ENCODE measurements at places on chromosomes 7 and 10. TPM values are rescaled to one million over a fixed set of nuclear protein-coding genes. Genes with fewer than 3 reads are reported as not detected.

DNA sequence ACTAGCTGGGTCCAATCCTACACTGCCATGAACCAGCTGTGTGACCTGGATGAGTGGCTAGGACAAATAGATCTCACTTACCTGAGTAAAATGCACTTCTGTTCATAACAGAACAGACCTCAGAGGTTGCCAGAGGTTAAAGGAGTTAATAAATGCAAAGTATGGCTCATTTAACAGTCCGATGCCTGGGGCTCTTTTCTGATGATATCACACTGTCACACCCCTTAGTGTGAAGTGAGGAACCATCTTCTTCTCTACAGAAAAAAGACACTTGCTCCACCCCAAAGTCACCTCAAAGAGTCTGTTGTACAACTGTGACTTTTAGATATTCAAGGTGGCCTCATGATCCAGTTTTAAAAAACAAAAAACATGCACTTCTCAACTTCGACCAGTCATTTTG is 21.5 kb upstream of the TARP start:
- DNase-seq, result no peak

- DNase-seq, result no peak
These were observed 96.3 kb downstream of the CHN2 start for GRCh38 chr7:29290829-29291228.

GRCh38 chr7:41142904-41143473 is 559.9 kb downstream of the INHBA start:
- DNase-seq, result no peak

GNAI1 gene
- 2.6 TPM for total RNA-seq

DNA sequence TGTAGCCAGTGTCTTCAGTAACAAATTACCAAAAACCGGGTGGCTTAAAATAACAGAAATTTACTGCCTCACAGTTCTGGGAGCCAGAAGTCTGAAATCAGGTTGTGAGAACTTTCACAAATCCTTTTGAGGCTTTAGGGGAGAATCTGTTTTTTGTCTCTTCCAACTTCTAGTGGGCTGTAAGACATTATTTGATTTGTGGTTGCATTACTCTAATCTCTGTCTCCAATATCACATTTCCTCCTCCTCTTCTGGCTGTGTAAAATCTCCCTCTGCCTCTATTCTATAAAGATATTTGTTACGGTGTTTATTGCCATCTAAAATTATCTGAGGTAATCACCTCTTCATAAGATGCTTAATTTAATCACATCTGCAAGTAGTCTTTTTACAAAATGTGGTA is 1039.6 kb upstream of the LRRN3 start:
- peak; percentile 4 for DNase-seq

- peak; percentile 89 for DNase-seq
These were observed 177.6 kb downstream of the GNAI1 start for GRCh38 chr7:80312139-80312661.

IGF2BP3 gene
- 61.9 TPM for total RNA-seq

GRCh38 chr7:144747936-144748335 is 87.9 kb downstream of the TPK1 start:
- peak; percentile 5 for DNase-seq

DNA sequence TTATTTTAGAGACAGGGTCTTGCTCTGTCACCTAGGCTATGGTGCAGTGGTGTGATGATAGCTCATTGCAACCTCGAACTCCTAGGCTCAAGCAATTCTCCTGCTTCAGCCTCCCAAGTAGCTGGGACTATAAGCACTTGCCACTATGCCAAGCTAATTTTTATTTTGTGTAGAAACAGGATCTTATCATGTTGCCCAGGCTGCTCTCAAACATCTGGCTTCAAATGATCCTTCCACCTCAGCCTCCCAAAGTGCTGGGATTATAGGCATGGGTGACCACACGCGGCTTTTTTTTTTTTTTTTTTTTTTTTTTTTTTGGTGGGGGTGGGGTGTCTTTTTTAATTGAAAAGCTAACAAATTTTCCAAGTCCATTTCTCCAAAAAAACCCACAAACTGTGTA is 18.4 kb downstream of the HPS6 start:
- no peak for DNase-seq

CUZD1 gene
- total RNA-seq, result not detected

GRCh38 chr10:51321980-51322379 is 247.7 kb downstream of the PRKG1 start:
- no peak for DNase-seq

DNA sequence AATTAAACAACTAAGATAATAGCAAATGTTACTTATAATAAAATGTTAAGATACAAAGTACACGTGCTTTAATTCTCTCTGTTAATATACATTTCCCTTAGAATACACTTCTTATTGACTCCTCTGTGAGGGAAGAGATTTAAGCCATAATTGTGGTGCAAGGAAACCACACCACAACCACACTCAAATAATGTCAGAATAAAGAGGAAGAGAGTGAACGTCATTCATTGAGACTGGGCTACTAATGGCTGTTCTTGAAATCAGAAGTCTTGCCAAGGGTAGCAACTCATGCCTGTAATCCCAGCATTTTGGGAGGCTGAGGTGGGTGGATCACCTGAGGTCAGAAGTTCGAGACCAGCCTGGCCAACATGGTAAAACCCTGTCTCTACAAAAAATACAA is 10.0 kb downstream of the FAM171A1 start:
- no peak for DNase-seq

DNA sequence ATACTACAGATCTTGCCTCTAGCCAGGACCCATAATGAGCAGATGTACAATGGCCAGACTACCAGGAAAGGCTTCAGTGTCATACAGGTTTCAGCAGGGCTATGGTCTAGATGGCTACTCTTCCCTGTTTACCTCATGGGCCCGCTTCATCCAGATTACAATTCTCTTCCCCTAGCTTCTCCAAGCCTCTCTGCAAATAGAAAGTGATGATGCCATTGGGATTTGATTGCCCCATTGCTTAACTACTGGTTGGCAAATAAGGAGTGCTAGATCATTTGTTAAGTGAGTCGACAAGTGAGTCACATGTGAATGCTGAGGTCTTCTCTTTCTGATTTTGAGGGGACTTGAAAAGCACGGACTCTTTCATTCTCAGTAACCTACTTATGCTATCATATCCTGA is 361.5 kb upstream of the LRRTM3 start:
- no peak for DNase-seq

DNA sequence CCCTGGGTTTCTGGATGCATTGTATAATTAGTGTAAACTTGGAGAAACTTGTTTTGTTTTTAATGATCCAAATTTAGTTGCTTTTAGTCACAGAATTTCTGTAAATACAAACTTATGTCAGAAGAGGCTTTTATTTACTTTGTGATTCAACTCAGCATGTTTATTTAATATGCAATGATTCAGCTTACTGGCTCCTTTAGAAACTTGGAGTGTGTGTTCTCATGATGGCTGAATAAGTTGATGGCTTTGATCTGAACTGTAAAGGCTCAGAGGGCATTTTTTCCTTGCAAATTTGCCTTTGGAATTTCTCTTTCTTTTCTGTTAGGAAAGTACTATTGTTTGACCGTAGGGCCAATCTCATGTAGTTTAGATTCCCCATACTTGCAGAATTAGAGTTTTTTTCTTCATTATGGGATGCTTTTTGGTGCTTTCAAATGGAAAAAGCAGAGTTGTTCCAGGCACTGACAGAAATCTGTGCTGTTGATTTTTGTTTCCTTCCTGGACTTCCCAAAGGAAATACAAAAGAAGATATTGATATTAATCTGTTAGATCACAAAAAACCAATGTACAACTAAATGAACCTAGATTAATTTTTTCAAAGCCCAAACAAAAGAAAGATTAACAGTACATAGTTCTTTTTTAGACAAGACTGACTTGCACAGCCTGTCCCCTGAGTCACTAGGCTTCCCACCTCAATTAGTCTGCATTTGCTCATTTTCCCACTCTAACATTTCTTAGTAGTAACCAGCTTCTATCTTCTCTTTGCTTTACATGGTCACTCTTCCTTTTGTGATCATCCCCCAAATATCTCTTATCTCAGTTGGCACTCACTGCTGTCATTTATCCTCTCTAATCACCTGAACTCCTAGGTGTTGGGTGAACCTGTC is 96.8 kb upstream of the AGR3 start:
- no peak for DNase-seq

COL1A2 gene
- total RNA-seq, result 3,975 TPM

- DNase-seq, result no peak
These were observed 76.4 kb downstream of the CTTNBP2 start for GRCh38 chr7:117796889-117797288.

- DNase-seq, result no peak
These were observed 38.1 kb downstream of the TSPAN12 start for GRCh38 chr7:120819861-120820260.

DNA sequence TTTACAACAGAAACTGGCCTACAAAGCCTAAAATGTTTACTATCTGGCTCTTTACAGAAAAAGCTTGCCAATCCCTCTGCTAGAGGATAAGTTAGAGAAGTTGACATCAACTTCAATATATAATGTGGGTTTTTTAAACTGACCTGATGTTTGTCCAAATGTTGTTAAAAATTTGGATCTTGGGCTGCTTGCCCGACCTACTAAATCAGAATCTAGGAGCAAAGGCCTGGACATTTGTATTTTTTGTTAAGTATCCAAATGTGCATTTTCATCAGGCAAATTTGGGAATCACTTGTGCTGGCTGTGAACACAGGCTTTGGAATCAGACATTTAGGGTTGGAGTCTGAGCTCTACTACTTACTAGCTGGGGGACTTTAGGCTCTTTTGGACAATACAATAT is 252.7 kb upstream of the CSTF2T start:
- no peak for DNase-seq

DNA sequence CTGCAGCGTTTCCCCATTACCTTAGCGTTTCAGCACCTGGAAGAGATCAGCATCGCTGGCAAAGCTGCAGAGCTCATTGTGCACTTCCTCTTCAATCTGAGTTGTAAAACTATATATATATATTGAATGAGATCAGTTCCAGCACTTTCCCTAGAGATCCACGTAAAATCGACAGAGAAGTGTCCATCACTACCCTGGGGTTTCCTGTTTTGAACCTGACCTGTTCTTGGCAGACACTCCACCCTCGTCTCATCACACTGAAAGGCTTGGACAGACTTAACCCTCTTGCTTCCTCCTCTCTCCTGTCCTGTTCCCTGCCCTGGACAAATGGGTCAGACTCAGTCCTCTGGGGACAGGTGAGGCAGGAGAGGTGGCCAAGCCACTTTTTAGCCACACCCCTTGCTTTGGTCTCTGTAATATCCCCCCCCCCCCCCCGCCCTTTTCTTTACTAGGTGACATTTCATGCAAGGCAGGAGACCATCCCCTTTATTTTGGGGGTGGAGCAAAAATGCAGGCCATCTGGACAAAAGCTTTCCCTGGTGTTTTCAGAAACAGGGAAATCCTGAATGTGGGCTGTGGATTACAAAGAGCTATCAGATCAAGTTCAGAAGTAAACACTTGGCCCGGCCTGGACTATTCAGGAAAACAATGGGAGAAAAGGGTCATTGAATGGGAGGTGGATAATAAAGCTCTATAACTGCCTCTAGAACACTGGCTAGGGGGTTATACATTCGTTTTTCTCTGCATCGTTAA is 83.7 kb upstream of the KDM7A start:
- DNase-seq, result peak; percentile 47

GRCh38 chr7:132577206-132578049 is 1.2 kb upstream of the PLXNA4 start:
- DNase-seq, result peak; percentile 94

DNA sequence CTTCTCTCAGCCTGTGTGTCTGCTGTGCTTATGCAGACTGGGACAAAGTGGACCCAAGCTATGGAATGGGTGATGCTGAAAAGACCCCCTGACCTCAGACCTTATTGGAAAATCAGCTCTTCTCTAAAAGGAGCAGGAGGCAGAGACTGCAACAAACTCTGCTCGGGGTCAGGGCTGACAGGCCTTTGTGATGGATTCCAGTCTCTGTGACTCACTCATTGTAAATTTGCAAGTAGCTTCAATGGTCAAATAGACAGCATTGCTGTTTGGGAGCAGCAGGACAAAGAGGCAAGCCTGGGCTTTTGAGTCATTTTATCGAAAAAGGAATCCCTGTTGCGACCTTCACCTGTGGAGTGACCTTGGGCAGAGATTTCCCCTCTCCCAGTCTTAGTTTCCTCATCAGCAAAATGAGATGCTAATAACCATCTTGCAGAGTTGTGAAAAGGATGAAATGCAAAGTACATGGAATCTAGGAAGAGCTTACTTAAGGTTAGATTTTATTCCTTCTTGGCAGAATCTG is 26.1 kb upstream of the GPR26 start:
- no peak for DNase-seq

GRCh38 chr7:18754766-18755165 is 259.2 kb downstream of the HDAC9 start:
- no peak for DNase-seq

UTF1 gene
- not detected for total RNA-seq

Data from stomach (tissue), 19 donors.